ENCODE measurements at places on chromosomes 6 and 20.

- DNase-seq: no peak
These were observed 533.3 kb downstream of the HACE1 start for GRCh38 chr6:104326173-104327001.

DNA sequence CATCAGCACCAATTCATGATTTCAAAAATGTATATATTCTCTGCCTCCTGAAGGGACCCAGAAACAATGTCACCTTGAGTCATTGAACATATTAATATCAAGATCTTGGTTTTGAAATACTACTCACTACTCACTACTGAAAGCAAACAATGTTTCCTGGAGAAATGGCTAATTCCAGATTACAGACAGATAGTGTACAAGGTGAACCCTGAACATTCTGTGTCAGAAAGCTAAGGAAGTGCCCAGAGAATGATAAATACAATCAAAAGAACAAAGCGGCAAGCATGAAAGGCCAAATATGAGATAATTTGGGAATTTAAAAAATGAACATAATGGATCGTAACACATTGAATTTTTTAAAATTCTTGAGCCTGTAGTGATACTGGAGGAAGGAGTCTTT, 101.5 kb upstream of the TENT5A start:
- no peak for DNase-seq

DNA sequence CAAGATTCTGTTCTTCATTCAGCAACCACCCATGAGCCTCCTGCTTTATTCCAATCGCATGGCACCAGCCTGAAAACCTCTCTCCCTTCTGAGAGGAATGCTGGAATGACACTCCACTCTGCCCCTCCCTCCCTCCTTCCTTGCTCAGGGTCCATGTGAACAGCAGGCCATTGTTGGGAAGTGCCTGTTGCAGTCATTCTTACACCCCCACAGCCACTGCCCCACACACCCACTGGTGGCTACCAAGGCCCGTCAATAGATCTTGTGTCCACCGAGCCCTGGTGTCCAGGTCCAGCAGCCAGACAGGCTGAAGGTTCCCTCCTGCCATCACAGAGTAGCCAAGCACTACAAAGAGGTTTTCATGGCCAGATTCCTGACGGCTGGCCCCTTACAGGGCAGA, 6.5 kb downstream of the PDRG1 start:
- DNase-seq: no peak

DNA sequence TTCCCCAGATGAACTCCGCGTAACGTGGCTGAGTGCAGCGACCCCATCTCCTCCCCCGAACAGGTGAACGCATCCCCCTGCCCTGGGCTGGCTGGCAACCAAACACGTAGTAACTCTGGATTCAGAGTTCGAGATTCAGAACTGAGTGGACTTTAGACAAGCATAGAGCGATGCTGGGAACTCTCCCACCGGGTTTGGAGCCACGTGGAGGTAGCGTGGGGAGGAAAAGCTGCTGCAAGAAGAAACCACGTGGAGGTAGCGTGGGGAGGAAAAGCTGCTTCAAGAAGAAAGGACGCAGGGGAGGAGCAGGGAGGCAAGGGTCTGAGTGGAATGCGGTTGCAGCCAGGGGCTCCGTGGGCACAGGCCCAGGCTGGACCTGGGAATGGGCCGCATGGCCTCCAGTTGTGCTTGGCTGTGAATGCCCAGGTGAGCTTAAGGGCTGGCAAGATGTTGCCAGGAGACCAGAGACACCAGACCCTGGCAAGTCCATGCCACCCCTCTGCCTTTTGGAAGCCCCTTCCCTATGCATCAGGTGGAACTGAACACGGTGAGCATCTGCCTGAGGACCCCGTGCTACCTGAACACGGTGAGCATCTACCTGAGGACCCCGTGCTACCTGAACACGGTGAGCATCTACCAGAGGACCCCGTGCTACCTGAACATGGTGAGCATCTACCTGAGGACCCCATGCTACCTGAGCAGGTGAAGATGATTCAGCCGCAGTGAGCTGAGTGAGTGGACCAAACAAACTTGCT, 118.0 kb upstream of the FRMD1 start:
- DNase-seq: no peak

- no peak for DNase-seq
These were observed 375.5 kb downstream of the PAX1 start for GRCh38 chr20:22080985-22081384.

- DNase-seq: no peak
These were observed 23.3 kb downstream of the ADGRG6 start for GRCh38 chr6:142325111-142325510.

DNA sequence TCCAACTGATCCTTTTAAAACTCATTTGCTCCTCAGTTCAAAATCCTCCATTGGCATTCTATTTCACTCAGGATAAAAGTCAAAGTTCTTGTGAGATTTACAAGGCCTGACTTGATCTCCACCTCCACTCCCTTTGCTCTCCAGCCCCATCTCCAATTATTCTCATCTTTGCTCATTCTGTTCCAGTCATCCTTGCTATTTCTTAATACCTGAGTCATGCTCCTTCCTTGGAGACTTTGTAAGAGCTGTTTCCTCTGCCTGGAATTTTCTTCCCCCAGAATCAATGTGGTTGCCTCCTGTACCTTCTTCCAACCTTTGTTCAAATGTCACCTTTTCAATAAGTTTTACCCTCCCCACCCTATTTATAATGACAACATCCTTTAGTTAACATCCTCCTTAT, 373.5 kb downstream of the HTR1B start:
- DNase-seq: no peak

GRCh38 chr6:167328086-167328485, 3.2 kb downstream of the TTLL2 start:
- DNase-seq: no peak

- no peak for DNase-seq
These were observed 27.8 kb downstream of the CCN2 start for GRCh38 chr6:131923356-131923755.

DNA sequence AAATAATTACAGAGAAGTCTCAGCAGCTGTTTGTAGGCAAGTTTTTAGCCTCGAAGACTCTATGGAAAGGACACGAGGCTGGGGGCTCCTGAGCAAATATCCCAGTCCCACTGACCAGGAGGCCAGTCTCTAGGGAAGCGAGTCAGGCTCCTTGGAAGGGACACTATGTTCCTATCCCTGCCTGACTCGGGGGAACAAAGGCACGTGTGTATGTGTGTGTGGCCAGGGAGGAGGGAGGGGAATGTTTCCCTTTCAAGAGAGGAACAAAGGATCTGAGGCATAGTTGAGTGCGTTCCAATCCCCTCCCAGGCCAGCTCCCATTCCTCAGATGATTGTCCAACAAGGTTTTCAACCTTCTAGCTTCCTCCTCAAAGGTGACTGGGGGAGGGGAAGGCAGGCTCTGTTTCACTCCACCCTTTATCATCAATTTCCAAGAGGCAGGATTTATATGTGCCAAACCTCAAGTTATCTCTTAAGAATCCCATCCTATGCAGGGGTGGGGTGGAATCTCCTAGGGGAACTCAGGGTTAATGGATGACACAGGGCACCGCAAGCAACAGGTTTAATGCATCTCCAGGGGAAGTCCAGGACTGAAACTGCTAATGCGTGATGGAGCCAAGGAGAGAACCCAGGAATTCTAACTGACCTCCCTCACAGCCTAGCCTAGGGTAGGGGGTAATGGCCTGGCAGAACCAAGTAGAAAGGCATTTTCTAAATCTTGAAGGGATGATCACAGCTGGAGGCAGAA, 9.9 kb downstream of the BCL2L1 start:
- DNase-seq: no peak

DNA sequence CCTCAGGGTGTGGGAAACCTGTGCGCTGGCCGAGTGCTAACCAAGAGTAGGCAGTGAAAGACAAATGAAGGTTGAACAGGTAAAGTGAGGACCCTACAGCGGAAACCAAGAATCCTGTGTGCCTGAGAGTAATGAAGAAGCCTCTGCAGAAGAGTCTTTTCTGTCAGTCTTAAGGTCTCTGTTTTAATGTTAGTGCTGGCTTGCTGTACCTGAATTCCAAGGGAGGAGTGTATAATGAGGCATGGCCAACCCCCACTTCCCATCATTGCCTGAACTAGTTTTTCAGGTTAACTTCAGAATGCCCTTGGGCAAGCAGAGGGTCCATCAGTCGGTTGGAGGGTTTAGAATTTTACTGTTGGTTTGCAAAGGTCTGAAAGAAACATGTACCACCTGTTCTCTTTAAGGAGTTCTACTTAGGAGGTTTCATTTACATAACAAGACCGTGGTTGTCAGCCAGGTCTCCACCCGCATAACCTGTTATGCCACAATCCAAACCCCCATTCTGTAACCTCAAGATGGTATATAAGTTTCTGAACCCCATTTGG, 589 bp upstream of the PDCD2 start:
- no peak for DNase-seq
